Stimulated activated CD4-positive, alpha-beta T cell treated with anti-CD3 and anti-CD28 coated beads, Interleukin-4, amount 100 ng/mL, for 1 hour (primary cell): ENCODE measurements at places on chromosomes 3 and 15.

DNA sequence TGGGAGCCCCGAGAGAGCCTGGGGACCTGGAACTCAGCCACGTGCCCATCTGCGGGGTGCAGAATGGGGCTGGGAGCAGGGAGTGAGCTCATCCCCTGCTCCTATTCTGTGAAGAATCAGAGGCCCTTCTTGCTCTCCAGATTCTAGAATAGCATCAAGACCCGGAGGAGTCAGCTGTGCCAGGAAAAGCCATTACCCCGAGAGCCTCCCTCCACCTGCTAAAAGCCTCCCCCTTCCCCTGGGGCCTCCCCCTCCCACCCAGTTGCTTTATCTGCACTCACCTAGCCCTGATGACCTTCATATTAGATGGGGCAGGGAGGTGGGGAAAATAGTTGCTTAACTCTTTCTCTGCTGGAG lies 23.1 kb downstream of the CCDC33 start:
- DNase-seq, result no peak

- DNase-seq, result no peak
Observed at GRCh38 chr3:175502155-175502554, 643.0 kb downstream of the NAALADL2 start.

- no peak for DNase-seq
Observed at GRCh38 chr3:105083945-105084344, 282.8 kb upstream of the ALCAM start.

DNA sequence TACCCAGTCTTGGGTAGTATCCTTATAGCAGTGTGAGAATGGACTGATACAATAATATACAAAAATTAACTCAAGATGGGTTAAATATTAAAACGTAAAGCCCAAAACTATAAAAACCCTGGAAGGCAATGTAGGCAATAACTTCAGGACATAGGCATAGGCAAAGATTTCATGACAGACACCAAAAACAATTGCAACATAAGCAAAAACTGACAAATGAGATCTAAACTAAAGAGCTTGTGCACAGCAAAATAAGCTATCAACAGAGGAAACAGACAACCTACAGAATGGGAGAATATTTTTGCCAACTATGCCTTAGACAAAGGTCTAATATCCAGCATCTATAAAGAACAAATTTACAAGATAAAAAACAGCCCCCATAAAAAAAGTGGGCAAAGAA lies 204.8 kb upstream of the CCDC54 start:
- no peak for DNase-seq
